ENCODE measurements at places on chromosomes 2 and 18.

DNA sequence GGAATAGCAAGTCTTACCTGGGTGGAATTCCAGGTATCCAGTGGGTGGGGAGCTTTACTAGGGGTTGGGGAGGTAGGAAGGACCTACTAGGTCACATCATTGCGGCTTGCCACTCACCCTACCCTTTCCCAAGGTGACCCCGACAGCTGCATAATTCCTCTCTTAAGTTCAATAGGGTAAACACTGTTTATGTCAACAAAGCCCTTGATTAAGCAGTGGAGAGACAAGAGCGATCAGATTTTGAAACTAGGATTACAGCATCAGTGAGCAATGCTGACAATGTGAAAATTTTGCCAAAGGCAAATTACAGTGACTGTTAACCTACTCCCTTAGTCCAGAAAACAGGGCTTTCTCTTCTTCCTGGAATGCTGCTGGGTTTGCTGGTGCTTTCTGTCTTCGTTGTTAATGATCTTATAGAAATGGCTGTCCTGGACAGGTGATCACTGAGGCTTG is 14.5 kb downstream of the SLC19A3 start:
- no peak overlapping the region for H3K4me3 ChIP-seq
- no peak for DNase-seq
- no peaks in the 10 kb centered on the region for H3K27me3 ChIP-seq
- no peaks in the 10 kb centered on the region for H3K36me3 ChIP-seq
- no peak overlapping the region for H3K27ac ChIP-seq

DNA sequence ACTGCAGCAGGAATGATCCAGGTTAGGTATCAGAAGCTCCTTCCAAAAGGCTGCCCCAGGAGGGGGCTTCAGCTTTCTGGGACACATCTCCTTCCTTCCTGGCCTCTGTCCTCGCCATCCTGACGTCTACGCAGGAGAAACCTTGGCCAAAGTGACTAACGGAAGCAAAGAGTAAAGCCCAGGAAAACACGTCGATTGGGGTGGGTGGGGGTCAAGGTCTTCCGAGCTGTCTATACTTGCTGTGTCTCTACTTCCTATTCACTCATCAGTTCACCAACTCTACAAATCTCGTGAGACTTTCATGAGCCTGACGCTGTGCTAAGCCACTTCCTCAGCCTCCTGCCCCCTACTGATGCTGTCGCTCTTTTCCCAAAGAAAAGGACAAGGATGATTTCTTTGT is 212.6 kb downstream of the TNS1 start:
- no peak overlapping the region for H3K27ac ChIP-seq
- H3K36me3 ChIP-seq = no peaks in the 10 kb centered on the region
- H3K4me1 ChIP-seq = no peaks in the 10 kb centered on the region
- no peak for DNase-seq

DNA sequence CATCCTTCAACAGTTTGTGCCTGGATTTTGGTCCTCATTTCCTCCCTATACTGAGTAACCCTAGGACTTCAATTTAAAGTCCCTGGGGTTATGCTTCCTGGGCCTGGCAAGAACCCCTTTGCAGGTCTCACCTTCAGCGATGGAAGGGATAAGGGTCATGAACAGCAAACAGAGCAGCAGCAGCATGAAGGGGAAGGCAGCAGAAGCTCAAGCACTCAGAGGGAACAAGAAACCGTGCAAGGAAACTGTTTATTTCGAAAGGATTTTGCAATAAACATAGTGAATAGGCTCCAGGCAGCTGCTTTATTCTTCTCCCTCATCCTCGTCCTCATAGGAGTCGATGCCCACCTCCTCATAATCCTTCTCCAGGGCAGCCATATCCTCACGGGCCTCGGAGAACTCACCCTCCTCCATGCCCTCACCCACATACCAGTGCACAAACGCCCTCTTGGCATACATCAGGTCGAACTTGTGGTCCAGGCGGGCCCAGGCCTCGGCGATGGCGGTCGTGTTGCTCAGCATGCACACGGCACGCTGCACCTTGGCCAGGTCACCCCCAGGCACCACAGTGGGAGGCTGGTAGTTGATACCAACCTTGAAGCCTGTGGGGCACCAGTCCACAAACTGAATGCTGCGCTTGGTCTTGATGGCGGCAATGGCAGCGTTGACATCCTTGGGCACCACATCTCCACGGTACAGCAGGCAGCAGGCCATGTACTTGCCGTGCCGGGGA is 2.8 kb upstream of the TUBA4B start:
- no peak for DNase-seq
- no peak overlapping the region for H3K27ac ChIP-seq
- peaks cover 9% of the 10 kb centered on the region for H3K4me1 ChIP-seq
- H3K36me3 ChIP-seq = peaks cover 4% of the 10 kb centered on the region

- no peak overlapping the region for H3K27ac ChIP-seq
- no peak overlapping the region for H3K4me3 ChIP-seq
- no peaks in the 10 kb centered on the region for H3K36me3 ChIP-seq
- no peaks in the 10 kb centered on the region for H3K4me1 ChIP-seq
Measured at GRCh38 chr2:143284087-143284675, 155.0 kb downstream of the ARHGAP15 start.

GRCh38 chr2:177579486-177580036 is 187.0 kb downstream of the AGPS start:
- no peak overlapping the region for H3K4me3 ChIP-seq
- H3K27ac ChIP-seq = no peak overlapping the region
- no peak for DNase-seq
- H3K36me3 ChIP-seq = no peaks in the 10 kb centered on the region

DNA sequence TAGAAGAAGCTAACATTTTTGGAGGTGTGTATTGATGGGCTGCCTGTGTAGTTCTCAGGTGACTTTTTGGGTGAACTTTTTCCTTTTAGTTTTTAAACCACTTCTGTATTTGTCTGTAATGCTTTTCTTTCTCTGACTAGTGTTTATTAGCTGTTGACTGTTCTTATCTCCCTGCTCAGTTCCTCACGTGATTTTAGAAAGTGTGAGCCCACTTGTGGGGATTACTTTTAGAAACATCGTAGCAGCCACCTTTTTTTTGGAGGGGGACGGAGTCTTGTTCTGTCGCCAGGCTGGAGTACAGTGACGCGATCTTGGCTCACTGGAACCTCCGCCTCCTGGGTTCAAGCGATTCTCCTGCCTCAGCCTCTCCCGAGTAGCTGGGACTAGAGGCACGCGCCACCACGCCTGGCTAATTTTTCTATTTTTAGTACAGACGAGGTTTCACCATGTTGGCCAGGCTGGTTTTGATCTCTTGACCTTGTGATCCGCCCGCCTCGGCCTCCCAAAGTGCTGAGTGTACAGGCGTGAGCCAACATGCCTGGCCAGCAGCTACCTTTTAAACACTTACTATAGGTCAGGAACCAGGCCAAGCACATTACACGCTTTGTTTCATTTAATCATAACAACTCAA is 9.2 kb upstream of the CDKL4 start:
- H3K36me3 ChIP-seq = peaks cover 3% of the 10 kb centered on the region
- no peak for DNase-seq
- no peak overlapping the region for H3K27ac ChIP-seq
- H3K27me3 ChIP-seq = no peaks in the 10 kb centered on the region

All from iPS DF 6.9 (cell line).